ENCODE measurements at places on chromosomes 6 and 20.

DNA sequence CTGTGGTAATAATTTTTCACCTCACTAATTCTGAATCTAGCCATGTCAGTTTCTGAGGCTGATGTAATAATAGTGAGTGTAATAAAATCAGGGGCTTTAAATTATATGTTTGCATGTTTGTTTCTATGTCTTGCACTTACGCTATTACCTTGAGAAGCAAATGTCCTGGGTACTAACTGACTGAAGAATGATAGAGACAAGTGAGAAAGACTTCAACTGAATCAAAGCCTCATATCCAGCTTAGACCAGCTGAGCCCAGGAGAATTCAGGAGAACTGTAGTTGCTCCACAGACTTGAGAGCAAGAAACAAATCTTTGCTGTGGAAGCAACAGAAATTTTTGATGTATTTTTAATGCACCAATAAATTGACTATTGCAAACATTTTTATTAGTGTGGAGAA lies 162.8 kb downstream of the MANEA start:
- DNase-seq, result no peak

DNA sequence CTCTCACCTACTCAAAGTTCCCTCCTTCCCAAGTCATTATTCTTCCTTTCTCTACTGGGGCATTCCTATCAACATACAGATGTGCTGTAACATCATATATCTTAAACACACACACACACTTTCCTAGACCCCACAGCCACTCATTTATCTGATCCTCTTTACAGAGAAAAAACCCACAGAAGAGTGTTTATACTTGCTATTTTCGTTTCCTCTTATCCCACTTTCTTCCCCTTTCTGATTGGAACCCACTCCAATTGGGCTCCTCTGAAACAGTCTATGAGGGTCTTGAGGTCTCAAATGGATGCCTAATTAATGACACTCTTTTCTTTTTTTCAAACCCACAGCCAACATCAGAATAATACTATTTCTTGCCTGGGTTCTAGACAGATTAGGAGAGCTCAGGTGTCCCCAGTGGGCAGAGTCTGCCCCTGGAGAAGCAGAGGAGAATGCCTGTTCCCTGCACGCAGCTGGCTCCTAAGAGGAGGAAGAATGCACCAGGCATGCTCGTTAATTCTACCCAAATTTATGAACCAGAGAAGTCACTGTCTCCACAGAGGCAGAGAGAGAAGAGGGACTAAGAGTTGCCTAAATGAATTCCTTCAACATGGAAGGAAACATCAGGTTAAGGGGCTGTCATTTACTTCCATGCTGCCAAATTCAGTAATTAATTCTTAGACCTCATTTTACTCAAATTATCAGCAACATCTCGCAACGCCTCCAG lies 65.9 kb downstream of the CRYBG1 start:
- DNase-seq, result no peak

DNA sequence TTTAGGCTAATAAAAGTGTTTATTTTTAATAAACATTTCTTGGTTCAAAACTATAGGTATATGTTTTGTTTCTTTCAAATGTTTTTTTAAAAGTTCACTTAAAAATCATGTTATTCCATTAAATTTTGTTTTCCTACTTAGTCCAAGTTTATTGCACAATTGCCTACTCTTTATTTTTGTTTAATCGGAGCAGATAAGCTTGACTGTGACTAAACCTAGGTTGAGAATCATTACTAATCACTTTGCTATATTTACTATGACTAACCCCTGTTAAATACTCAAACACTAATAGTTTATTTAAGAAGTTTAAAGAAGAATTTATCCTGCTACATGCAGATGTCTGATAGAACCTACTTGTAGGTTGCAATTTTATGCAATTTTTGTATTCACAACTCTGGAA lies 18.8 kb downstream of the MAP3K4 start:
- no peak for DNase-seq

DNA sequence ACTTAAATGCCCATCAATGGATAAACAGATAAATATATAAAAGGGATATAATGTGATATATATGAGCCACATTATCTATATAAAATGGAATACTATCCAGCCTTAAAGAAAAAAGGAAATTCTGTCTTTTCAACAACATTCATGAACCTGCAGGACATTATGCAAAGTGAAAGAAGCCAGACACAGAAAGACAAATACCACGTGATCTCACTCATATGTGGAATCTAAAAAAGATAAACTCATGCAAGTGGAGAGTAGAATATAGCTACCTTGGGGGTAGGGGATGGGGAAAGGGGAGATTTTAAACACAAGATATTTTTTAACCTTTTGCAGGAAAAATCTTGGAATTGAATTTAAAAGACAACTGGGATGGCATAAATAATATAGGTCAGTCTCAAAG lies 1.5 kb upstream of the OR2J1 start:
- DNase-seq, result no peak

DNA sequence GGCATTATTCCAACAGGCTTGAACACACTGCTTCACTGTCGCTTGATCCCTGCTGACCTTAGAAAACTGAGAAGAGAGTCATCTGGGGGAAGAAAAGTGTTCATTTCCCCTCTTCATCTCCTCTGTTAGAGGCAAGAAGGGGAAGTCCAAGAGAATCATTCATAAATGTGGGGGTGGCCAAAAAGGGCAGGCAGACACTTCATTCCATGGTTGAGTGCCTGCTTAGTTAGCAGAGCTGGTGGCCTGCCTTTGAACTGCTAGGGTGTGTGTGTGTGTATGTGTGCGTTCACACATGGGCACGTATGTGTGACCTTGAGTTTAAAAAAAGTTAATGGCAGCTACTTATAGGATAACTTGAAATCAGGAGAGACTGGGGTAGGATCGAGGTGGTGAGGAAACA lies 39.4 kb upstream of the RFPL4B start:
- no peak for DNase-seq

DNA sequence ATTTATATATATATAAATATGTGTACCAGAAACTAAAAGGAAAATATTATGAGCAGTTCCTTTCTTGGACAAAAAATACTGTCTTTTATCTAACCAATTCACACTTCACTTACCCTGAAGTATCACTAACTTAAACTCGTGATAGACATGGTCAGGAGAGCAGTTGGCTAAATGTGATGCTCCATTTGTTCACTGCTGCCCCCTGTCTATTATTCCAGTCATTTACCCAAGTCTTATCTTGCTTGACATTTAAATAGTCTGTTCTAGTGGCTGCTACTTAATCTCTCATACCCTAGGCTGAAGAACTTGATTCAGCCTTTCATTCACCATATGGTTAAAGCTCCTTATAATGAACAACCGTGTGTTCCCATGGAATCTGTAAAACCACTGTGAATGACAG lies 789.6 kb upstream of the EYS start:
- peak; percentile 27 for DNase-seq

DNA sequence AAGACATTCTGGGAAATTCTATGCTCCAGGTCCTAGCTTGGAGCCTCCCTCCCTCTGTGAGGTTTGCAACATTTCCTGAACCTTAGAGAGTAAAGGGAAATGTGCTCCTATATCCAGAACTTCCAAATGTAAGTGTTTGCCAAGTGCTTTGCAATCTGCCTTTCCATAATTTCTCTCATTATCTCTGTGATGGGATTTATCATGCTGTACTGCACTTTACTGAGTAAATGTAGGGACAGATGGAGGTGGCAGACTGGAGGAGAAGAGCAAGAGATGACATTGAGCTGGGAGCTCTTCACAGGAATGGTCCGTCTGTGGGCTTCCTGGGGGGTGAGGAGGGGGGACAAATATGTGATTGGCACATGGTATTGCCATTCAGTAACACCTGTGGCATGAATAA lies 184.3 kb downstream of the SOX4 start:
- no peak for DNase-seq

GRCh38 chr6:20631549-20631924 lies 97.3 kb downstream of the CDKAL1 start:
- no peak for DNase-seq

GRCh38 chr20:1569415-1569881 lies 11.9 kb upstream of the SIRPD start:
- no peak for DNase-seq

- no peak for DNase-seq
These were observed 8.1 kb upstream of the BCKDHB start for GRCh38 chr6:80098392-80098791.

DNA sequence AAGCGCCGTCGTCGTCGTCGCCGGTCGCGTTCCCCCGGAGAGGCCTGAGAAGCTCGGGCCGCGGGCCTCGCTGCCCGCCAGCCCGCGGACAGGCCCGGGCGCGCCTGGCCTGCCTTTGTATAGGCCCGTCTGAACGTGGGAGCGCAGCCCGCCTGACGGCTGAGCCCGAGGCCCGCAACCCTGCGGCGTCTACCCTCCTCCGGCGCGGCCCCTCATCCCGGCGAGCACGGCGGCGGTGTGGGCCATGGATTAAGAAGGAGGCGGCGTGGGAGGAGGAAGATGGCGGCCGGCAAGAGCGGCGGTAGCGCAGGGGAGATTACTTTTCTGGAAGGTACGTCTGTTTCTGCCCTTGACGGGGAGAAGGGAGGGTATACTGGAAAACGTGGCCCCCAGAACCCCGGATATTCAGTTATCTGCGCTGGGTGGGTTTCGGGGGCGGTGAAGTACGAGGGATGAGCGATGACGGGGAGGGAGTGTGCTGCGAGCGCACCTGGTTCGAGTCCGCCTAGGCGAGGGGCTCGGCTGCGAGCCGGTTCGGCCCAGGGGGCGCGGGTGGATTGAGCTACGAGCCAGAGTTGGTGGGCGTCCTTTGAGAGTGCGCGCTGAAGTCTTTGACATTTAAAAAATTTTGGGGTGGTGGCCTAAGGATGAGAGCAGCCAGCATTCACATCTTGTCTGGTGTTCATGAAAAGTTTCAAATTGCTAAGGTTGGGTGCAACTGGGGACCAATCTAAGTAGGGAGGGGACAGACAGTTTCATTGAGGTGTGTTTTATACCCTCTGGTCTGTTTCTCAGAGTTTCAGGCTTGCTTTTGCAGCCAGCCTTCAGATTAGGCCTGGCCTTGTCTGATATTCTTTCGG lies 796 bp downstream of the SENP6 start:
- DNase-seq, result peak; percentile 43

GRCh38 chr6:72776456-72776855 lies 154.6 kb downstream of the KCNQ5 start:
- DNase-seq, result no peak

GRCh38 chr20:56616716-56617115 lies 12.4 kb upstream of the TFAP2C start:
- DNase-seq, result no peak
